ENCODE measurements at places on chromosomes 6 and 20. TPM values are rescaled to one million over a fixed set of nuclear protein-coding genes. Genes with fewer than 3 reads are reported as not detected.

DNA sequence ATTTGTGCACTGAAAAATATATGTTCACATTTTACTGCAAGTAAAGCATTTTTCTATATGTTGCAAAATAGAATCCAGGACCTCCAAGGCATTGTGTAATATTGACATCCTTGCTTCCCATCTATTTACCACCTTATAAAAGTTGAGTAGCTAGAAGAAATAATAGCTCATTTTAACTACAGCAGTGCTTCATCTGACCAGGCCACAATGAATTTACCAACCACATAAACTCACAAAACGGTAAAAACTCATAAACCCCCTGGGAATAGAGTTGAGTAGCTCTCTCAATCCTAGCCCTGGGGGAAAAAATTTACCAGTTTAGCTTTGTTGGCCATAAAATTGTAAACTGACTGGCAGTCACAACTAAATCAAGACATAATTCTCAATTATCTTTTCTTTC is 3.9 kb downstream of the ATXN1 start:
- no peak for DNase-seq

DNA sequence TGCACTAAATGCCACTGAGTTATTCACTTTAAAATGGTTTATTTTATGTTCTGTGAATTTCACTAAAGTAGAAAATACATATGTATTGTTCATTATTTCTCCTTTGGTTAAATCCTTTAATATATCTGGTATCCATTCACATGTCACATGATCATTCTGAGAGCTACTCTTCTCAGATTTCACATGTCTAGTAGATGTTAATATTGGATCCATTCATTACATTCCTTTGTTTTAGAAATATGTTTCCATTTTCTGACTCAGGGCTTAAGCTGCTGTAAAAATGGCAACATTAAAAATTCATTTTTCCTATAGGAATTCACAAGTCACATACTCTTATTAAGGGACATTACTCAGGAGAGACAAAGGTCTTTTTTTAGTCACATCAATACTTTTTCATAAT is 205.4 kb downstream of the ZFAND3 start:
- no peak for DNase-seq

DNA sequence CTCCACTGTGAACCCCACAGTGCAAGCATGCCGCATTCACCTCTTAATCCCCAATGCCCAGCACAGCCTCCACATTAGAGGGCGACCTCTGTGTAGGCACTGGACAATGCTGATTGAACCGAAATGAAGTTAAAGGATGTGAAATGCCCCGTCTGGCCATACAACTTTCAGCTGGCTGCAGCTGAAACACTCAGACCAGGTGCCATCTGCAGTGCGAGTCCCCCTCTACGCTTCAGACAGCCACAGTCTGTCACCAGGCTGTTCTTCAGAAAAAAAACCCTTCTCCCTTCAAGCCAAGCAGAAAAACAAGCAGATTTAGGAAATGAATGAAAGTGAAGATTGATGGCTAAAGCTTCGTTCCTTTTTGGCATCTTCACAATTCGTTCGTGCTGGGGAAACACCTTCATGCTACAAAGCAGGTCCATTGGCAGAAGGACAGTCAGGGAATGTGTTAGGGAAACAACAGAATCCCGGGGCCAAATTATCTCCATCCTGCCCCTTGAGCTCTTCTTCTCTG is 44.7 kb downstream of the TNFAIP3 start:
- no peak for DNase-seq

- DNase-seq: no peak
Measured at GRCh38 chr20:45842169-45842812, 8.7 kb downstream of the SNX21 start.

GRCh38 chr20:19920381-19921138 is 96.6 kb upstream of the NAA20 start:
- no peak for DNase-seq

GRCh38 chr6:31228476-31228875 is 43.4 kb downstream of the HLA-C start:
- no peak for DNase-seq

GRCh38 chr6:144311361-144311760 is 26.2 kb downstream of the UTRN start:
- DNase-seq: no peak

DNA sequence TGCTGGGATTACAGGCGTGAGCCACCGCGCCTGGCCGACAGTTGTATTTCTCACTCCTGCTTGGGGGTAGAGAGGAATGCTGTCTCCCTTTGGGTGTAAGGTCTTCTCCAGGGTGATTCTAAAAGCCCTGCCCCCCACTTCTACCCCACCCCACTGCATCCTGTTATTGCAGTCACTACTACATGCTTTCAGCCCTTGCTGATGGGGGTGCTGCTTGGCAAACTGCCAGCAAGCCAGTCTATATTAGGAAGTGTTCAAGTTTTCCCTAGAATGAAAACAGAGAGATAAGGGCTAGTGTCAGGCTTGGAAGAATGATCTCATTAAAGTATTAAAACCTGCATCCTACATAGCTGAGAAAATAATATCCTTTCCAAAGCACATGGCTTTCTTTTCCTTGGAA is 31.3 kb downstream of the TTI1 start:
- no peak for DNase-seq

DNA sequence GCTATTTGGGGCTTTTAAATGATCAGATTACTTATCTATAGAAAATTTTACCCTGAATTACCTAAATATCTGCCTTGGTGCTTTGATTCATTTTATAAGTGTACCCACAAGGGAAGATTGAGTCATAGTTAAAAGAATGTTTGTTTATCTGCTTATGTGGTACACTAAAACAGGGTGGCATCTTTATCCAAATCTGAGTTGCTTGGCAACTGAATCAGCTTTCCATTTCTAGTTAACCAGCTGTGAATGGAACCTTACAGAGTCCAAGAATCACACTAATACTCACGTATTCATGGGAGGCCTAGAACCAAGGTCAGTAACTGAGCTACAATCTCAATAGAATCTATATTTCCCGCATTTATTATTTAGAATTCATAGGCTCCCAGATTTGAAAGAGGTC is 44.0 kb upstream of the CAP2 start:
- no peak for DNase-seq

DNA sequence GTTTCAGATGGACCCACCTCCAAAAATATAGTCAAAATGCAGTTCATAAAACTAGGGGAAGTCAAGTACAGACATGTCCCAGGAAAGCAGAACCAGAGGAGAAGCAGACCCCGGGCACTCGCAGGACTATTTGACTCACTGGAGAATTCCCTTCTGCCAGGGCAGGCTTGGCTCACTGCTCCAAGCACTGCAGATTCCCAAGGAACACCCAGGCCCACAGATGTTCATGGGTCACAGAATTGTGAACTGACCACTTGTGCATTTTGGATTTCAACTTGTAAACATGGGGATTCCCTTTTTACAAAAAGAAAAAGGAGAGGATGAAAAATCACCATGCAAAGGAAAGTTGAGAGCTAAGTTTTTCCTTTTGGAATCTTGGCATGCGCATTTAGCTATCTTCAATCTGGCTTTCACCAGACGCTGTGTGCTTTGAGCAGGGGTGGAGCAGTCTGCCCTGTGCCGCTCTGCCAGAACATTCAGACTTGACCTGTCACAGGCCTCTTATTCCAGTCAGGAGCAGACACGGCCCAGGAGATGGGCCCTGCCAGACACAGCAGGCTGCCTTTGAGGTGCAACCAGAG is 237.5 kb upstream of the TAB2 start:
- no peak for DNase-seq

GRCh38 chr6:167569879-167570278 is 245.0 kb downstream of the TTLL2 start:
- no peak for DNase-seq

GRCh38 chr6:110233770-110234374 is 53.6 kb downstream of the CDC40 start:
- DNase-seq: no peak

- no peak for DNase-seq
Measured at GRCh38 chr20:57325632-57326356, 3.8 kb upstream of the SPO11 start.

- DNase-seq: no peak
Measured at GRCh38 chr6:117465691-117466090, 16.8 kb upstream of the DCBLD1 start.

EDN1 gene
- polyA plus RNA-seq: 8.8 TPM

ENPP4 gene
- 11.6 TPM for polyA plus RNA-seq

NINL gene
- polyA plus RNA-seq: 6.2 TPM

HSP90AB1 gene
- 600 TPM for polyA plus RNA-seq

SLC17A1 gene
- polyA plus RNA-seq: not detected

HCRTR2 gene
- polyA plus RNA-seq: not detected

SPEF1 gene
- 0.16 TPM for polyA plus RNA-seq
